ENCODE measurements at places on chromosomes 3 and 15.

GRCh38 chr15:29342201-29342600 is 72.6 kb upstream of the NSMCE3 start:
- no peak for DNase-seq

DNA sequence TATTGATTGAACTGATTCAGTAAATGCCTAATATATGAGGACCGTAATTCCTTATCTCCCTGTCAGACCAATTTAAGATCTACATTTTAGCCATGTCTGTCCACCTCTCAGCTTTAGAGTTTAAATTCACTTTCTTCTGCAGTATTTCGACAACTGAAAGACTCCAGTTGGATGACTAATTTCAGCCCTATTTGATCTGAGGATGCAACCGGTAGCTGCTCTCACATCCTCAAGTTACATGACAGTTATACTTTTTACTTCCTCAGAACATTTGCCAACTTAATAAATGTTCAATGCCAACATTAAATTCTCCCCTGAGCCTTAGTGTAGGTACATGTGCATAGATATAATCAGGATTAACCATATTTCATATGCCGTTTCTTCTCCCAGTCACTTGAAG is 2.5 kb upstream of the HHLA2 start:
- DNase-seq = no peak

DNA sequence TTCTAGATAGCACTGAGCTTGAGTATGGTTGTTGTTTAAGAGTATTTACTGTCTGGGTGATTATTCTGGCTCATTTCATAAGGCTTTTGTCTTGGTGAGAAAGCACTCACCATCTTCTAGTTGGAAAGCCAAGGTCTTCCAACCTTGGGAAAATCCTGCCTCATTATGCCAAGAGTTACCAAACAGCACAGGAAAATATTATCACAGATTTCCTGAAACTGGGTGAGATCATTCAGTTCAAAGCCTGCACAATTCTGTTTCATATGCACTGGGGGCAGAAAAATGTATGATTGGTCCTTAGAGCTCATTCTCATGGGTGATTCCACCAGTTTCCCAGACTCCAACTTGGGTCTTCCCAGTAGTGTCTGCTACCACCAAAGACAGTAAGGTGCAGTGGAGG is 291.8 kb downstream of the RORA start:
- DNase-seq = no peak

GRCh38 chr3:156630773-156631093 is 43.7 kb upstream of the TIPARP start:
- DNase-seq = no peak

- DNase-seq = no peak
These were observed 44.1 kb downstream of the LRIG1 start for GRCh38 chr3:66456711-66457173.

All from EH (cell line).